ENCODE measurements at places on chromosomes 4 and X. TPM values are rescaled to one million over a fixed set of nuclear protein-coding genes. Genes with fewer than 3 reads are reported as not detected.

- no peak for DNase-seq
Observed at GRCh38 chr4:43243433-43244116, 351.1 kb downstream of the GRXCR1 start.

DNA sequence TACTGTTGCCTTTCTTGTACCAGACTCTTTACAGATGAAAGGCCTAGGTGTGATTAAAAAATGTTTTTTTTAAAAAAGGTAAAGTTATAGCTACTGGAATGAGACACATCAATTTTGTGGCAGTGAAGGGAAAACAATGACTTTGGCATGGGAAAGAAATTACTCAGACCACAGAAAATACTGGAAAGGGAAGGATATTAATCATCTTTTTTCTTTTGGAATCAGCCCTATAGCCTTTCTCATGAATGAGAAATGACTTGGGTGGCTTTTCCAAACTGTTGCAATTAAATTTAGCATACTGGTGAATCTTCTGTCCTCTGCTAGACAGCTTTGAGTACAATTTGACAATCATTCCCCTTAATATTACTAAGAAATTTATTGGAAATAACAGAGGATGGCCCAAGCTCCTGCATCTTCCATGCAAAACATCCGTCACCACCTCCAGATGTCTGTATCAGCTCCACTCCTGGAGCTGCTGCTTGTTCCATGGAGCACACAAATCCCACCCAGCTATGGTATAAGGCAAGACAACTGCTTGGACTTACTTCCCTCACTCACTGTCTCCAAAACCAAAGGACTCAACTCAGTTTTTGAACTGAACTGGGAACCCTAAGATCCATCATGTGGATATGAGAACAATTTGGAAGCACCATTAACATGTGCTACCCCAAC lies 97.6 kb upstream of the ARSJ start:
- DNase-seq: no peak

- DNase-seq: no peak
Observed at GRCh38 chr4:186018784-186019183, 50.2 kb upstream of the TLR3 start.

DNA sequence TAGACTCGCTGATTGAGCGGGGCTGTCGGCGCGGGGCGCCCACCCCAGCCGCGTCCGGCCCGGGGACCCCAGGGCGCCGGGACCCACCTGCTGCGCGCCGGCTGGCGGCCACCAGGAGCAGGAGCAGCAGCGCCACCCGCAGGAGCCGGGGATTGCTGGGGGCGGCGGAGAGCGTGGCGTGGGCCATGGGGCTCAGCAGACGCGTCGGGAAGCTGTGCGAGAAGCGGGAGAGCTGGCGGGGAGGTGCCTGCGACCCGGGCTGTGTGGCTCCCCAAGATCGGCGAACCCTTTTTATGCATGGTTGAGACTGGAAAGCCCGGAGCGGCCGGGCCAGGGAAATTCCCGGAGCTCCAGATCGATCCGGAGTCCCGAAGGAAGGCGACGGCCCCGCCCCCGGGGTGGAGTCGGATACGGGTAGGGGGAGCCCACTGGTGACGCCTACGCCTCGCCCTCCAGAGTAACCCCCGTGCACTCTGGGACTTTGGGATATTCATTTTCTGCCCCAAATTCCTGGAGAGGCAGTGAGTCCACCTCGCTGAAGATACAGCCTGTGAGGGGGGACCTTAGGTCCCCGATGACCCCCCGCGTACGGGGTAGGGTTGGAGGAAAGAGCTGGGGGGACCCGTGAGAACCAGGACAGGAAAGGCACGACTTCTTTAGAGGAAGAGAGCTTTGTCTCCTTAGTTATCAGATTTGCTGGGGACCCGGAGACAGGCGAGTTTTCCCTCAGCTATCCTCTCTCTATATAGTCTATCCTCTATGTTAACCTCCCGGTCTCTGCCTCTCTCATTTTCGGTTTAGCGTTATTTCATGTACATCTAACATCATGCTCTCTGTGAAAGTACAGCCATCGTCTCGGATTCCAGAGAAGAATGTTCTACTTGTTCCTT lies at the start of gene CXCL3:
TSS of gene CXCL3 (minus strand) at position 265 of the 890 bp plus-strand sequence. CDS start at position 187, 78 bp downstream.
- peak; percentile 79 for DNase-seq

DNA sequence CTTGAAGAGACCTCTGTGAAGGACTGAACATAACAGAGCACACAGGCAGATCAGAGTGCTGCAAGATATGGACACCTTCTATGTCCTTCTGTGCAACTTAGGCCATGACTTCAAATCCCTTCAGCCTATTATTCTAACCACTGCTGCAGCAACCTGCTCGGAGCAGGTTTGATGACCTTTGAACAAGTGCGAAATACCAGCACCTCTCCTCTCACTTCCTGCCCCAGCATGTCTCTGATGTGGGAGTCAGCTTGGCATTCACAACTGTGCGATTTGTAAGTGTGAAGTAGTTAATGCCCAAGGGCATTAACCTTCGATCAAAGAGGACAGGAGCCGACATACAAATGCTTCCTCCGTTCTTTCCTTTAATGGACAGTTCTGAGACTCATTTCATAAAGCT lies 1.6 kb upstream of the EXOC1 start:
- no peak for DNase-seq

RUFY3 gene
- 18.3 TPM for total RNA-seq

Measured in pancreas (tissue), 10 donors.